ENCODE measurements at places on chromosomes 2 and 18. TPM values are rescaled to one million over a fixed set of nuclear protein-coding genes. Genes with fewer than 3 reads are reported as not detected.

The AKAIN1 gene
- total RNA-seq: not detected

The RNF144A gene
- 2.2 TPM for total RNA-seq

The IL1RN gene
- total RNA-seq: 16.9 TPM

The HOXD4 gene
- not detected for total RNA-seq

The WDR54 gene
- 64.7 TPM for total RNA-seq

The POTEC gene
- total RNA-seq: not detected

The ALPP gene
- total RNA-seq: not detected

The HES6 gene
- total RNA-seq: 8.4 TPM

The TEX44 gene
- not detected for total RNA-seq

The MAL gene
- total RNA-seq: 0.23 TPM

The COL5A2 gene
- total RNA-seq: 43.5 TPM

The FAM228A gene
- total RNA-seq: not detected

The ACADL gene
- not detected for total RNA-seq

The PFN4 gene
- total RNA-seq: 0.39 TPM

The HAAO gene
- total RNA-seq: not detected

The ANKRD29 gene
- total RNA-seq: 8.5 TPM

The SLC5A7 gene
- total RNA-seq: not detected

The CHRND gene
- not detected for total RNA-seq

The L3MBTL4 gene
- total RNA-seq: 0.49 TPM

The SCN7A gene
- not detected for total RNA-seq

The PAIP2B gene
- 1.5 TPM for total RNA-seq

The R3HDM1 gene
- total RNA-seq: 16.3 TPM

The NEU2 gene
- total RNA-seq: not detected

The ST8SIA3 gene
- not detected for total RNA-seq

Data from hair follicular keratinocyte (primary cell).